Left cardiac atrium (tissue), 4 donors: ENCODE measurements at places on chromosomes 4 and X.

DNA sequence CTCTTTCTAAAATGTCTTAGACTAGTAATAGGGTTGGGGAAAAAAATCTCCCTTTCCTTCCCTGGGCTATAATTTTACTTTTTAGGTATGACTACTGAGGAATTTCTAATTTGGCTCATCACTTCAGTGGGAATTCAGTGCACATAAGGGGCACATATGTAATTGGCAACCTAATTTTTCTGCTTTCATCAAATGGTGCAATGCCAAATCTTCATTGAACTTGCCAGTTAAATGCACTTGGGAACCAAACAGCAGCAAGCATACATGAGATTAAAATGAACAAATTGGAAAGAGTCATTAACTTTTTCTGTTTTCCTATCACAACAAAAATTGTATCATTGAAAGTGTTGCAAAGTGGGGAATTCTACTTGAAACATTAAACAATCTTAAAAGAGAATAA is 2.9 kb upstream of the CCSER1 start:
- no peak for DNase-seq

DNA sequence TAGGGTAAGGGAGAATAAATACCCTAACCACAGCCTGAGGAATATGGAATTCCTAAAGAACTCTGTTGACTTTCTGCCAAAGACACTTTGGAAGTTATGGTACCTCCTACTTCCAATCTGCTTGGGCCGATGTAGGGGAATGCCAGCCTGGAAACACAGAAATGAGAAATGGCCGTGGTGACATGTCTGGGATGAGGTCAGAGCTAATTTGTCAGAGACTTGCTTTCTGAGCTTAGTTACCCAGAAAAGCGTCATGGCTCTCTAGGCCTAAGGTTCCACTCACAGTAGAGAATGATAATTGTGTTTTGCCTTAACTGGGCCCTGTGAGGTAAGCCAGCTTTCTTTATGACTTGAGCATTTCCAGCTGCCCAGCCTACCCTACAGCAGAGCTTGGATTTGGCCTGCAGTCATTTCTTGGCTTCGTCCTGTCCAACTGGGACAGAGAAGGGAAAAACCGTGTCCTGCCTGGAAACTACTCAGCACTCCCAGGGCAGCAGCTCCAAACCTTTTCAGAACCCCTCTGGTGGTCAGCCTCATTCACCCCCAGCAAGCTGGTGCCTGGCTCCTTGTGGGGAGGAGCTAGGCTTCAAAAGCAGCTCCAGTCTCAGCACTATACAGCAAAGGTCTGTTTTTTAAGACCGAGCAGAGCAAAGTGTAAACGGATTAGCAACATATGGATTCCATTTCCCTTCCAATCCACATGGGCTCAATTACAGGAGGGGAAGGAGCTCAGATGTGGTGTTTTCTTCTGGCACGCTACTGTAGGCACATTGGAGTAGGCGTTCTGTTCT is 92.3 kb downstream of the RLIM start:
- no peak for DNase-seq

DNA sequence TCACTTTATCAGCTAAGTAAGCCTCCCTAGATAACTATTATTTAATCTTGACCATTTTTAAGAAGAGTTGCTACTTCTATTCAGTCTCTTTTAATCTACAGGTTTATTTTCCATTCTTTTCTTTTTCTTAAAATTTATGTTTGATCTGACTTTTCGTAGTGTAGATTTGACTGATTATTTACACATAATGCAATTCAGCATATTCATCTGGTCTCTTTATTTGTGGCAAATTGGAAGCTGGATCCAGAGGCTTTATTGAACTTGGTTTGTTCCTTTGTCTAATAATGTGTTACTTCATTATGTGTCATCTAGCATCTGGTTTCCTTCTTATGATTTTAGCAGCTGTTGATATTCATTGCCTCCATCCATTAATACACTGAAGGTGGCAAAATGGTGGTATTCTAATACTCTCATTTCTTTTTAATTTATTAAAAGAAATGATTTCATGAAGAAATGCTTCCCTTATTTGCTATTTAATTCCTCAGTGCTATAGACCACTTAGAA is 113.0 kb downstream of the FBXW7 start:
- no peak for DNase-seq

DNA sequence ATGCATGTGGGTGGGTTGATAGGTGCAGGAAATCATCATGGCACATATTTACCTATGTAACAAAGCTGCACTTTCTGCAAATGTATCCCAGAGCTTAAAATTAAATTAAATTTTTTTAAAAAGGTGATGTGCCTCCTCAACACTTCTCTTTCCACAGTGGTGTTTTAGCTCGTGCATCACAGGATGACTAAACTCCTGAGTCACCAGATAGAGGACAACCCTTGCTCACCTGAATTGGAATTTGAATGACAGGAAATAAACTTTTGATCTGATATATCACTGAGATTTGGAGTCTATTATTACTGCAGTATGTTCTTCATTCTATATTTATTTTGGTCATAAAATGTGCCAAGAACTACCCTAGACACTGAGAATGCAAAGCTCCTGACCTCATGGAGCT is 185.3 kb downstream of the MAPK10 start:
- no peak for DNase-seq

- DNase-seq: no peak
These were observed 11.9 kb upstream of the UGDH start for GRCh38 chr4:39539089-39539611.

- DNase-seq: no peak
These were observed 8.7 kb upstream of the TADA2B start for GRCh38 chr4:7034262-7035081.
